ENCODE measurements at places on chromosomes 5 and 9. TPM values are rescaled to one million over a fixed set of nuclear protein-coding genes. Genes with fewer than 3 reads are reported as not detected.
A peak's percentile ranks its signal among the peaks of the same experiment; 100 is the strongest.

GRCh38 chr5:59873113-59873512 is 20.4 kb downstream of the PDE4D start:
- DNase-seq = no peak

Gene PARP8
- 22.1 TPM for total RNA-seq

DNA sequence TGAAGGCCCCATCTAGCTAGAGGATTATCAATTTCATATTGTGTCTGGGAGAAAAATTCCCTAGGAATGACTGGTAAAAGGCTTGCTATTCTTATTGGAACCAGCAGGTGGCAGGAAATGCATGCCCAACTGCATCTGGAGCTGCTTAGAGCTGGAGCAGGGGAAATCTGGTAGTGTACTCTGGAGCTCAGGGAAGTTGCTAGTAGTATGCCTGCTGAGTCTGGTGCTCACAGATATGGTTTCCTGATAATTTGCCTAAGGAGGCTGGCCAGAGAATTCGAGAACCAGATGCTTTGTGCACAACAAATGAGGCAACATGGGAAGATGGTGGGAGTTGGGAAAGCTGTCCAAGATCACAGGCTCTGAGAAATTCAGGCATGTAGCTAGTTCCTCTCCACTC is 53.7 kb downstream of the G3BP1 start:
- peak; percentile 73 for DNase-seq

DNA sequence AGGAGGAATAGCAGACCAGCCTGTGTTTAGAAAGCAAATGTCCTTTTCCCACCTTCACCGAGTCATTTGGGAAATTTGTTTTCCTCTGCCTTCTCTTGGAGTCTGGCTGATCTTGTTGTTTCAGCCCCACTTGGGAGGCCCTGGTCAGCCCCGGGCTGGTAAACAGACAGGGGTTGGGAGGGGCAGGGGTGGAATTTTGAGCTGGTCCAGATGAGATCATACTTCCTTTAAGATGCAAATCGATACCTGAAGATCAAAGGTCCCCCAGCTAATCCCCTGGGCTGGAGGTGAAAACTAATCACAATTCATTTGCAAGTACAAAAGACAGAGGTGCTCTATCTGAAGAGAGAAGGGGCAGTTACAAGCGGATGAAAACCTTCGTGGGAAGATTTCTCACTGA is 118.4 kb downstream of the PAPPA start:
- DNase-seq = no peak

- peak; percentile 92 for DNase-seq
Observed at GRCh38 chr9:93949694-93950449, 5.3 kb downstream of the BARX1 start.

Gene AGXT2
- total RNA-seq = not detected

GRCh38 chr9:3508521-3509291 is 17.1 kb downstream of the RFX3 start:
- DNase-seq = no peak

DNA sequence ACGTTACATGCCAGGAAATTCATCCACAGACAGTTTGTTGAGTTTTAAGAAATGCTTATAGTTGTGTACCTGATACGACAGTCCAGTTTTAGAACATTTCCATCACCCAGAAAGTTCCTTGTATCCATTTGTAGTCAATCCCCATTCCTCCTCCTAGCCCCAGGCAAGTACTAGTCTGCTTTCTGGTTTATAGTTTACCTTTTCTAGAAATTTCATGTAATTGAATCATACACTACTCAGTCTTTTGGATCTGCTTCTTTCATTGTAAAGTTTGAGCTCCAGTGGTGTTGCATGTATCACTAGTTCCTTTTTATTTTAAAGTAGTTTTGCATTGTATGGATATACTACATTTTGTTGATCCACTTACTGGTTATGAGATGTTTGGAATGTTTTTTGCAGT is 291.2 kb downstream of the AOPEP start:
- DNase-seq = no peak

DNA sequence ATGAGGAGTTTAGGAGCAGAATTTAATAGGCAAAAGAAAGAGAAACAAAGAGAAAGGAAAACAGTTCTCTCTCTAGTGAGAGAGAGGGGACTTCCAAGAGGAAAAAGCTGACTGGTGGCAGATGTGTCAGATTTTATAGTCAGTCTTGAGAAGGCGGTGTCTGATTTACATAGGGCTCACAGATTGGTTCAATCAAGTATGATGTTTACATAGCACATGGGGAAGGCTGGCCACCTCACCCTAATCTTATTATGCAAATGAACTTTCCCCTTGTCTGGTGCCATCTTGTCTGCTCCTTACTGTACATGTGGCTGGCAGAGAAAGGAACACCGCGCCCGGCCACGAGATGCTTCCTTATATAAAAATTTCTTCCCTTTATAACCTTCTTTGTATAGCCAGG is 24.7 kb downstream of the UNC13B start:
- DNase-seq = no peak

DNA sequence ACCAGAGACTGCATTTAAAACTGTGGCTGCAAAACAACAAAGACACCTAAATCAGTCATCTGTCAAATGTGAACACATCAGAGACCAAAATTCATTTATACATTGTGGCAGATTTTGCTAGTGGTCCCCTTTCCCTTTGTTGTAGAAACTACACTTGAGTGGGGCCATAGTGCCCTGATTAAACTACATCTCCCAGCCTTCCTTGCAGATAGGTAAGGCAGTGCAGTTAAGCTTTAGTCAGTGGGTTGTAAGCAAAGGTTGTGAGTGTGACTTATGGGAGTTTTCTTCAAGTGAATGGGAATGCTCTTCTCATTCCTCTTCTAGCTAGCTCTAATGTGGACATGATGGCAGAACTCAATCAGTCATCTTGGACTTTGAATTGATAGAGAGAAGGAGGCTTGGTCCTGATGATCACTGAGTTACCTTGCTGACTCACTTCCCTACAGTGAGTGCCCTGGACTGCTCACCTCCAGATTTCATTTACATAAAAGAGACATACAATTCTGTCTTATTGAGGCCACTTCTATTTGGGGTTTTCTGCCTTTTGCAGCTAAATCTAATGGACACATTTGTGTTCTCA is 35.2 kb upstream of the SPARC start:
- no peak for DNase-seq

GRCh38 chr5:180259260-180259611 is 32.6 kb downstream of the MAPK9 start:
- DNase-seq = no peak

- DNase-seq = no peak
Observed at GRCh38 chr9:74821636-74822035, 66.1 kb downstream of the TRPM6 start.
